ENCODE measurements at places on chromosomes 5 and 9. TPM values are rescaled to one million over a fixed set of nuclear protein-coding genes. Genes with fewer than 3 reads are reported as not detected.

SLC12A7 gene
- 34.6 TPM for total RNA-seq

FAM169A gene
- total RNA-seq, result 0.65 TPM

GARIN3 gene
- total RNA-seq, result not detected

GHR gene
- total RNA-seq, result 11.4 TPM

C9orf57 gene
- total RNA-seq, result not detected

NEUROG1 gene
- total RNA-seq, result not detected

DNAJC18 gene
- 18.8 TPM for total RNA-seq

SYK gene
- total RNA-seq, result 19.5 TPM

MSMP gene
- total RNA-seq, result 1.7 TPM

CTNNAL1 gene
- 67.8 TPM for total RNA-seq

DDX4 gene
- total RNA-seq, result not detected

IL4 gene
- total RNA-seq, result not detected

CCDC183 gene
- 0.29 TPM for total RNA-seq
